ENCODE measurements at places on chromosomes 12 and 14.

DNA sequence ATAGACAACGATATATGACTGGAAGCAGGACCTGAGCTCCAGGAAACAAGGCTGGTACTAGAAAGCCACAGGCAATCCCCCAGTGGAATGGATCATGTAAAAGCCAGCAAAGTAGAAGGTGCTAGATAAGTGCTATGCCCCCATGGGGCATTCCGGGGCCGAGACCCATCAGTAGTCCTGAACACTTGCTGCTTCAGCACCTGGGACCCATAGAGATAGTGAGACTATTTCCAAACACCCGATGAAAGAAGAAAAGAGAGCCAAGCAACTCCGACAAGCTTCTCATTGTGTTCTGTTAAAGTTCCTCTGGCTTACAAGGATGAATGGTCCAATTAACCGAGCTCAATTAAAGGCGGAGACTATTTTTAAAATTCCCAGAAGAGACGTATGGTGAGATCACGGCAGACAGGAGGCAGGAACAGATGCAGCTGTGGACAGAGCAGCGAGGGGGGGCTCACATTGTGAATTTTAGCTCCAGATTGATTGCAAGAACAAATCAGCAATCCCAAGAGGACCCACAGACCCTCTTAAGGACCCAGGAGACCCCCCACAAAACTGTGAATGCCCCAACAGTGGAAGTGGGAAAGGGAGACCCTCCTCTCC, 142.5 kb upstream of the OVCH1 start:
- DNase-seq, result no peak

GRCh38 chr12:49582201-49582600, 14.3 kb upstream of the MCRS1 start:
- no peak for DNase-seq

DNA sequence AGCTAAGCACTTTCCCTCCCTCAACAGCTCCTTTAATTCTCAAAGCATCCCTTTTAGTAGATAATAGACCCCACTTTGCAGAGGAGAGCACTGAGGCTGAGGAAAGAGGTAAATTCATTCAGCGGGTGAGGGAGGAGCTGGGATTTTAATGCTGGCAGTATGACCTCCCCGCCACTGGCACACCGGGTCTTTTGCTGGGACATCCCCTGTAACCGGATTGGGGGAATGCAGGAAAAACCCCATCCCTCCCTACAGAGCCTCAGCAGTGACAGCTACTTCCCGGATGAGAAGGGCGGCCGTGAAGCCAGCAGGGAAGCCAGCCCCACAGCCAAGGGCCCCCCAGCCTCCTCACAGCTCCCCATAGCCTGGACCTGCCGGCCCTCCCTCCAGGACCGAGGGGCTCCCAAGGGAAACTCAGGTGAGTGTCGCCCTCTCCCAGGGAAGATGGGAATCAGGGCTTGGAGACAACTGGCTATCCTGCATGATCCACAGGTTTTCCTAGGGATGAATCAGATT, 12.1 kb downstream of the ZBTB39 start:
- no peak for DNase-seq

DNA sequence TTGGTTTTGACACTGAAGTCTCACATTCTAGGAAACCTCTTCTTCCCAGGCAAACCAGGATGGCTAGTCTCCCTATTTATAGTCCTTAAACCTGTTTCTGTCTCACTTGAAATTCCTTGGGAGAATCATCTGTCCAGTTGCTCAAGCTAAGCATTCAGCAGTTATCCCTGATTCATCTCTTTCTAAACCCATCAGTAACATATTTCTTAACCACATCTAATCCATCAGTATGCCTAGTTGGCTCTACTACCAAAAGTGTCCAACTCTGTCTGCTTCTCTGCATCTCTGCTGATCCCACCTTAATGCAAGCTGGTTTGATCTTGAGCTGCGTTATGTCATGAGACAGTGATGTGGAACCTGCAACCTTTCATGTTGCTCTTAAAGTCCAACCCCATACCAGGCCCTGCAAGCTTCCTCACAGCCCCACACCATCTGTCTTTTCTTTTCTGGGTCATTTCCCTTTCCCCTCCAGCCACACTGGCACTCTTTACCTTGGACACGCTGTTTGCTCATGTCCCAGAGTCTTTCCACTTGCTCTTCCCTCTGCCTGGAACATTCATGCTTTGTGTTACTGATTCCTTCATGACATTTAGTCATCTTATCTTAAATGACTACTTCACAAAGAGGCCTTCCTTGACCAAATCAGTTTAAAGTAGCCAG, 380.8 kb upstream of the RGS6 start:
- no peak for DNase-seq

DNA sequence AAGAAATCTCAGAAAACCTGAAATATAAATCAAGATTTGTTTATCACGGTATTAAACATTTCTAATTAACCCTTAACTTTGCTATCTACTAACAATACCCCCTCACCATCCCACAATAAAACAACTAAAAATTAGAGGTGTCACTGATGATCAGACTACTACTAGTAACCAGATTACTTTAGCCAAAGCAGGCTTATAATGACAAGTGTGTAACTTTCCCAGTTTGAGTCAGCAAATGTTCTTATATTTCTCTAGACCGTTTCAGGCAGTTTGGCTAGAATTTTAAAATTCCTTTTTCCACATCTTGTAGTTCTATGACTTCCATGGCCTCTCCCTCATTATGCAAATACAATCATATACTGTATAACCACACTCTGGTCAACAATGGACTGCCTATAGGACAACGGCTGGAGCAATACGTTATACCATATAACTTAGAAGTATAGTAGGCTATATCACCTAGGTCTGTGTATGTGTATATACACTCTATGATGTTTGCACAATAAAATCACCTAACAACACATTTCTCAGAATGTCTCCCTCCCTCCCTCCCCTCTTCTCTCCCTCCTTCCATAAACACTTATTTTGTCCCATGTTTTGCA, 102.1 kb downstream of the DENND5B start:
- no peak for DNase-seq

GRCh38 chr12:52561880-52562449, 9.0 kb upstream of the KRT71 start:
- no peak for DNase-seq

DNA sequence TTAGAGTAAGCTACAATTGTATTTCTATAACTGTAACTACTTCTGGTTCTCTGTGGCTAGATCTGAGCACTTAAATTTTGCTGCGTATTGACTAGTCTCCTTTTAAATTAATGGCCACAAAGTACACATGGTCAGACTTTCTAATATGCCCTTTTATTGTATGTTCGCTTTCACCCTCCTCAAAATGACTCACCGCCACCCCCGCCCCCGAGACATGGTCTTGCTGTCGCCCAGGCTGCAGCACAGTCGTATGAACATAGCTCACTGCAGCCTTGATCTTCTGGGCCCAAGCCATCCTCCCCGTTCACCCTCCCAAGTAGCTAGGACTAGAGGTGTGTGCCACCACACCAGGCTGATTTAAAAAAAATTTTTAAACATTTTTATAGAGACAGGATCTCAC, 11.8 kb downstream of the MTERF2 start:
- no peak for DNase-seq

- DNase-seq, result no peak
These were observed 78.8 kb upstream of the BCL11B start for GRCh38 chr14:99350751-99351150.

- no peak for DNase-seq
These were observed 6.8 kb downstream of the CEP170B start for GRCh38 chr14:104871656-104872468.

DNA sequence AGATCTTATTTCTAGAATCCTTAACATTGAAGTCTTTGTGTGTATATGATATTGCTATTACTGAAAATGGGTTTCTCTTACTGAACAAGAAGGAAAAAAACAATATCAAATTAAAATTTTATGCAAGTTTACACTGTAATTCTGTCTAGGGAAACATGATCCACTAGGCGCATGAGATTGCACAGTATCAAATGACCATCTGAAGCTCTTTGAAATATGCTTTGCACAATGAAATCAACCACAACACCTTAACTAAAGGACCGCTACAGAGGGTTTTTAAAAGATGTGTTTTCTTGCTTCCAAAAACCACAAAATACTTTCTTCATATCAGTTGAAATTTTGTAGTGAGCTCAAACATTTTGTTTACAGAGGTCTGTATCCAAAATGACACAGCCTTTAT, 15.1 kb upstream of the KERA start:
- no peak for DNase-seq

DNA sequence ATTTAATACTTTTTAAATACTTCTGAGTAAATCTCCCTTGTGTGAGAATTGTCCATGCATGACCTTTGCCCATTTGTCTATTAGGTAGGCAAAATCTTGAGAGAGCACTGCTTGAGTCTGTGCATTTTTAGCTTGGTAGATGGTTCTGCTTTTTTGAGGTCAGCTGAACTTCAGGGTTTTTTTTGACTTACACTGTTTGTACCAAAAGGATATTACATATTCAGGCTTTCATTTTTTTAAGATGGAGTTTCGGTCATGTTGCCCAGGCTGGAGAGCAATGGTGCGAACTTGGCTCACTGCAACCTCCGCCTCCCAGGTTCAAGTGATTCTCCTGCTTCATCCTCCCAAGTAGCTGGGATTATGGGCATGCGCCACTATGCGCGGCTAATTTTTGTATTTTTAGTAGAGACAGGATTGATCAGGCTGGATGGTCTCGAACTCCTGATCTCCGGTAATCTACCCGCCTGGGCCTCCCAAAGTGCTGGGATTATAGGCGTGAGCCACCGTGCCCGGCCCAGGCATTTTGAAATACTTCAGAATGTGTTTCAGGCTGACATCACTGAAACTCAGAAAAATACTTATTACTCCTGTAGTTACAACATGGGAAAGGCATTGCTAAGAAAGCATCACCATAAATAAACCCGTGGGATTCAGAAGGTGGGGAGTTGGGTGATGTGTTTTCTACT, 11.1 kb downstream of the RASSF3 start:
- no peak for DNase-seq
